ENCODE measurements at places on chromosomes 5 and 9.

- no peak for DNase-seq
Observed at GRCh38 chr5:159681661-159682060, 234.6 kb upstream of the ADRA1B start.

- no peak for DNase-seq
Observed at GRCh38 chr5:94811331-94811730, 192.9 kb downstream of the SLF1 start.

DNA sequence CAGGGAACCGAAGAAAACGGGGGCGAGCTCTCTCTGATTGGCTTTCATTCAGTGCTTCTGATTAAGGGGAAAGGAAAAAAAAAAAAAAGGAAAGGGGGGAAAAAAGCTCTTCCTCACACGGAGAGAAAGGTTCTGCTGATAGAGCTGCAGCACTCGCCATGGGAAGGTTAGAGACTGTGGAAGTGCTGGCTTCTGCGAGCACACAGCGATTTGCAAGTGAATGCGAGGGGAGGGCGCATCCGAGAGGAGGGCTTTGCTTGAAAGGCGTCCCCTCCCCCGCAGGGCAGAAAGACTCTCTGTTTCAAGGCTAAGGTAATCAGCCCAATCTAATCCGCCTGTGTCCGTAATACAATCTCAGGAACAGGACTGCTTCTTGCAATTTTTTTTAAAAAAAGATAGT is at the start of gene CDH10:
Gene CDH10 (minus strand): TSS at position 218 of the 400 bp plus-strand sequence. CDS start 51,488 bp downstream, outside the sequence.
- no peak for DNase-seq

- no peak for DNase-seq
Observed at GRCh38 chr9:101098392-101098791, 69.9 kb downstream of the PLPPR1 start.

DNA sequence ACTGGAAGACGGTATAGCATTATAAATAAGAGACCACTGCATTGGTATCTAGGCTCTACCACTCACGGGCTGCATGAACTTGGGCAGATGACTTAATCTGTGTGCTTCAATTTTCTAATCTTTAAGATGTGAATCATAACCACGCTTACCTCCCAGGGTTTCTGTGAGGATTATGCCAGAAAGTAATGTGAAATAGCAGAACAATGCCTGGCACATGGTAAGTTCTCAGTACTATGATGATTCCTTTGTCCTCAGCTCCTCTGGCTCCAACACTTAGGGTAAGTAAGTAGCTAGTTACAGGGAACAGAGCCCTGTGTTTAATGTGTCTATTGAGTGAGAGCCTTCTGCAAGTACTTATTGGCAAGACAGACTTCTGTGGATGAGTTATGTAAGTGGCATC is 31.1 kb downstream of the POU4F3 start:
- DNase-seq = no peak

DNA sequence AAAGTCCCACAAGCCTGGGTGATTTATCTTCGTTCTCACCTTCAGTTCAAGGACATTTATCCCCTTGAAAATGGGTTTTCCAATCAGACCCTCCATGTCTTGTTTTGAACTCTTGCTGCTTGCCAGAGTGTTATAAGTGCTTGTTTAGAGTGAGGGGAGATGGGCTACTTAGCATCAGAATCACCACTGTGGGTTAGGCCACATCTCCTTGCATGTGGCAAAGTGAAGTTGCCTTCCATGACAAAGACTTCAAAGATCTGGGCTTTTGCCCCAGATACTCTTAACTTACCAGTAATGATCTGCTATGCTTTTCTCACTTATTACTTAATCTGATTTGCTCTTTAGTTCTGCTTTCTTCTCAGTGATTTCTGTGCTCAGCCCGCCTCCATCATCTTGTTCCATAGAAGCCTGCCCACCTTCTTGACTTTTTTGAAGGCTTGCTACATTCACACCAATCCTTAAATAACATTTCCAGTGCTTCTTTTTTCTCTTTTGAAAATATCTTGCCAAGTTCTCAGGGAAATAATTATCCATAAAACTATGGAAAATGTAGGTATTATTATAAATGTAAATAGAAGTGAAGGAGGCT is 39.0 kb downstream of the GPR21 start:
- DNase-seq = no peak

DNA sequence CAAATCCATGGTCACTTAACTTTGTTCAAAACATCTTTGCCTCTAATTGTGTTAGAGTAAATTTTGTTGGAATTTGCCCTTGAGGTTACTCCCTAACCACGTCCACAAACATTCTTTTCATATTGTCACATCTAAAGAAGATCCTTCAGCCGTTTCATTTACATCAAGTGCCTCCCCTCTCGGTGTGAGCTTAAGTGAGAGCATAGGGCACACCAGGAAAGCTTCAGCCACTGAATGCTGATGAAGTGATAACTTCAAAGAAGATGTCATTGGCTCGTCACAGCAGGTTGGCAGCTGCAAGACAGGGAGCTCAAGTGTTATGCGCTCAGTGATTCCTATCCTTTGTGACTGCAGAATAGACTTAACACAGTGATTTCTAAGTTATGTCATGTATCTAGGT is 49.6 kb upstream of the ADAMTS19 start:
- DNase-seq = no peak

GRCh38 chr9:136671646-136672430 is 9.1 kb downstream of the EGFL7 start:
- DNase-seq = peak; percentile 93

GRCh38 chr5:157476702-157477408 is 16.8 kb downstream of the NIPAL4 start:
- DNase-seq = peak; percentile 69

DNA sequence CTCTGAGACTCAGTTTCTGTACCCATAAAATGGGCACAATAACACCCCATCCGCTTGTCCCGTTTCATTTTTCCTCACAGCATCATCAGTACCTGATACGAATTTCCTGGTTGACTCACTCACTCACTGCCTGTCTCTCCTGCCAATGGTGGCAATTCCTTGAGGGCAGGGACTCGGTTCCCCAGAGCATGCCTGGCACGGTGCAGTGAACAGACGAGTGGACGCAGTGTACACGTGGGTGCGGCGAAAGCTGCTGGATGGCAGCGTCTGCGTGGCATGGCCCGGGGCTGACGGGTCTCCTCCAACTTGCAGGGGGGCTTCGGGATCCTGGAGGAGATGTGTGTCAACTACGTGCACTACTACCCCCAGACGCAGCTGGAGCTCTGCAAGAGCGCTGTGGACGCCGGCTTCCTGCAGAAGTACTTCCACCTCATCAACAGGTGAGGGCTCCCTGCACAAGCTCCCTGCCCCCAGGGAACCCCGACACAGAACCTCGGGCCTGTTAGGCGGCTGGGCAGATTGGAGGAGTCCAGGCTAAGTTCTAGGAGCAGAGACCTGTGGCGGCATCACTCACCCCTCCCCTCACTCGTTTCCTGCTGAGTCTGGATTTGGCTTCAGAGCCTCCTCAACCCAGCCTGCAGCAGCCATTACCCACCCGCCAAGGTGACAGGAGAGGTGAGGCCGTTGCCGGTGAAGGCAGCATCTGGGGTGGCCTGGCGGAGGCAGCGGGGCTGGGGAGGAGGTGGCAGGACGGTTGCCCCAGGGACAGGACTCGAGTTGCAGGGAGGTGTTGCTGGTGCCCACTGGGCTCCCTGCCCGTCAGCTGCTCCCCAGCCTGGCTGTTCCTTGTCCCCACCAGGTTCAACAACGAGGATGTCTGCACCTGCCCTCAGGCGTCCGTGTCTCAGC is 20.3 kb downstream of the DBH start:
- no peak for DNase-seq

DNA sequence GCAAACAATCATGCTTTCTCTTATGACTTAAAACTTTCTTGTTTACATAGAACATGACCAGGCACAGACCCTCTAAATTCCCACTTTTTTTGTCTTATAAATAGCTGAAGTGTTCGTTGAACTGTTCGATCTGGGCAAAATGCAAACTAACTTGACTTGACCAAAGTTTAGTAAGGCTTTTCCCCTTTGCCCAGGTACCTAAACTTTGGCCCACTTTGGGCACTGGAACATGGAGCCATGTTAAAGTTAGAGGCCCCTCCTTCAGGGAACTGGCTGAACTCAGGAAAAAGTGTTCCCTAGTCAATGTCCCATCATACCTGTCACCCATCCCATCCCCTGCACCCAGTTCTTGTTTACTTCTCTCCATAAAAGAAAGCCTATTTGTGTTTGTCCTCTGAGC is 9.4 kb upstream of the AMACR start:
- DNase-seq = no peak

DNA sequence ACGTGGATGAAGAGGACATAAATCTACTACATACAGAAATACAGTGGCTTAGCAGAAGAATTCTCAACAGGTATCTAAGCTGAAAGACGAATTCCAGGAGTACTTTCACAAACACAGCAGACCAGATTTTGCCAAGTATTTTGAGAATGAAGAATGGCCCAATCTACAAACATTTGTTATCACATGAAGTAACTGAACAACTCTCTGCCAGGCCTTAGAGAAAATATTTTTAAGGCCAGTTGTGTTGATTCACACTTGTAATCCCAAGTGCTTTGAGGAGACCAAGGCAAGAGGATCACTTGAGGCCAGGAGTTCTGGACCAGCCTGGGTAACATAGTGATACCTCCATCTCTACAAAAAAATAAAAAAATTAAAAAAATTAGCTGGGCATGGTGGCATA is 14.3 kb downstream of the AGTPBP1 start:
- DNase-seq = no peak

GRCh38 chr9:115192835-115193525 is 75.0 kb upstream of the TNC start:
- DNase-seq = no peak

DNA sequence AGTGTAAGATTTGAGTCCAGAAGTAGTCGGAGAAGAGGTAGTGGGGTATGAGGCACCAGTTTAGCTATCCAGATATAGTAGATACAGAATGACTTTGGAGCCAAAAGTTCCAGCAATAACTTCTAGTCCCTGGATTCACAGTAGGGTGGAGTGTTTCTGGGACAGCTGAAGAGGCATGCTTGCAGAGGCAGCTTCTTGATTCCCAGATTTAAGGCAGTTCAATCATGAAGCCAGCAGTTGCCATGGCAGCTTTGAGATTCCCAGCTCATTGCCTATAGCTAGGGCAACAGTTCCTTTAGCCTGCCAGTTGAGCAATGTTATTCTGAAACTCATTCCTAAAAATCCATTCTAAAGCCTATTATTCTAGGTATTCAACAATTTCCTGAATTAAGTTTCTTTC is 79.2 kb downstream of the LIX1 start:
- no peak for DNase-seq

DNA sequence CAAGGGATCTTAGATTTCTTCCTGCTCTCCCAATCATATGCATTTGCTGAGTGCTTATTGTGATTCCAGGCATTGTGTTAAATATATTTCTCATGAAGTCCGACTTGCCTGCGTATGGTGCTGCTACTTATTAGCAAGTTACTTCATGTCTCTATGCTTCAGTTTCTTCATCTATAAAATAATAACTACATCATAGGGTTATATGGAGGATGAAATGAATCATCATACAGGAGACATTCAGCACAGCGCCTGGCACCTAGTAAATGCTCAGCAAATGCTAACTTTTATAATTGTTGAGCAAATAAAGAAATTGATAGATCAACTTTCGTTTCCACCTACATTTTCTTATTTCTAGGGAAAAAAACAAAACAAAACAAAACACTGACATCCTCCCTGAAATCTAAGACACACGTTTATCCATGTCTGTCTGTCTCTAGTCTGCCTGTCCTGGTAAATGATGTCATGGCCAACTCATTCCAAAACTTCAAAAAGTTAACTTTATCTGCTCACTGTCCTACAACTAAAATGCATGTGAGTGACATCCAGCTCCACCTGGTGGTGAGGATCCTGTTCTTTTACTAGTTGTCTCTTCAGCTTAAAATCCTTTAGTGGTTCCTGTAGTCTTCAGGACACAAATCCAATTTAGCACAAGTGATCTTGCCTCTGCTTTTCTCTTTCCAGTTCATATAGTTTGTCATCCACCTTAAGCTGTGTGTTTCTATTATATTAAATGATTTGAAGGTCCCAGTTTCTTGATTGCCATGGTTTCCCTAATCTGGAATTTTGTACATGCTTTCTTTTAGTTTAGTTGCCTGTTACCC is 27.7 kb downstream of the PPP3R2 start:
- peak; percentile 21 for DNase-seq

DNA sequence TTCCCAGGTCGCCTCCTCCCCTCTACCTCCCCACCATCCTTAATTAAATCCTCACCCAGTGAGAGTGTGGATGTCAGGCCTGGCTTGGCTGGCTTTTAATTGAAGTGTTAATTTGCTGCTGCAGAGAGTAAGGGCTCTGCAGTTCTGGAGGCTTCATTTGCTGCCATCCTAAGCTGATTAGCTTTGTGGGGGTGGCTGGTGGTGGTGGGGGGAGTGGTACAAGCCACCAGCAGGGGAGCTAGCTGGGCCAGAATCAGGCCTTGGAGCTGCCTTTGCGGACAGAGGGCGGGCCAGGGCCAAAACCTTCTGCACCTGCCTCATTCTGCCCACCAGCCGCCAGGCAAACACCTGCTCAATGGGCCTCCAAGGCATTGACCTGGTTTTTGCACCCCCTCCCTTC is 26.8 kb upstream of the TIFAB start:
- DNase-seq = no peak

GRCh38 chr9:23556459-23556858 is 269.6 kb downstream of the ELAVL2 start:
- no peak for DNase-seq

DNA sequence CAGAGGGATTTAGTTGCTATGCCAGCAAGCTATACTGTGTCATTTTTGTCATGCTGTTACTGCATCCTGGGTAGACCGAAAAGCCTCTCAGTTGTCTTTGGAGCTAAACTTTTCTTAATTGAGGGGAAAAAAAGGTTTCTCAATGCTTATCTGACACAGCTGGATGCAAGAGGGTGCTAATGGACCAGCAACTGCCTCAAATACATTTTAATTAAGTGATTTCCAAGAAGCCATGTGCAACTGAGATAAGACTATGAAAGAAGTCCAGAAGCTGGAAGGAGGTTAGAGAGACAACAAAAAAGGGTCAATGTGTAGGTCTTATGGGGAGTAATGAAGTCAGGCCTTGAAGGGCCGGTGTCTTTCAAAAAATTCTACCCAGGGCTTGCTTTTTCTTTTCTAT is 465.7 kb upstream of the DMAC1 start:
- DNase-seq = no peak

DNA sequence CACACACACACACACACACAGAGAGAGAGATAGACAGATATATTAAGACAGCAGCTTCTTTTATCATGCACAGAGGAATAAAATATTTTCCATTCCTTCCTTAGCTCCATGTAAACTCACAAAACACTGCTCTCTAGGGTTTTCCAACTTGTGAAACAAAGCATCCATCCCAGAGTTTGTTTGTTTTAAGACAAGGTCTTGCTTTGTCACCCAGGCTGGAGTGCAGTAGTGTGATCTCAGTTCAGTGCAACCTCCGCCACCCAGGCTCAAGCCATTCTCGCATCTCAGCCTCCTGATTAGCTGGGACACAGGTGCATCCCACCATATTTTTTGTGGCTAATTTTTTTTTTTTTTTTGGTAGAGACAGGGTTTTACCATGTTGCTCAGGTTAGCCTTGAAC is 298.7 kb downstream of the FBXL17 start:
- DNase-seq = no peak

Data from HuH-7.5 (cell line).